ENCODE measurements at places on chromosomes 3 and 15.

GRCh38 chr3:167941234-167941995, 154.3 kb downstream of the GOLIM4 start:
- no peak for DNase-seq

GRCh38 chr15:83206526-83207008, 1.1 kb downstream of the HDGFL3 start:
- no peak for DNase-seq

GRCh38 chr3:119861681-119862080, 79.8 kb downstream of the NR1I2 start:
- DNase-seq, result no peak

GRCh38 chr3:414063-414462, 217.5 kb downstream of the CHL1 start:
- DNase-seq, result no peak

- DNase-seq, result no peak
Measured at GRCh38 chr3:178767581-178767980, 231.3 kb downstream of the KCNMB2 start.

- no peak for DNase-seq
Measured at GRCh38 chr3:155736381-155736780, 8.5 kb downstream of the PLCH1 start.

DNA sequence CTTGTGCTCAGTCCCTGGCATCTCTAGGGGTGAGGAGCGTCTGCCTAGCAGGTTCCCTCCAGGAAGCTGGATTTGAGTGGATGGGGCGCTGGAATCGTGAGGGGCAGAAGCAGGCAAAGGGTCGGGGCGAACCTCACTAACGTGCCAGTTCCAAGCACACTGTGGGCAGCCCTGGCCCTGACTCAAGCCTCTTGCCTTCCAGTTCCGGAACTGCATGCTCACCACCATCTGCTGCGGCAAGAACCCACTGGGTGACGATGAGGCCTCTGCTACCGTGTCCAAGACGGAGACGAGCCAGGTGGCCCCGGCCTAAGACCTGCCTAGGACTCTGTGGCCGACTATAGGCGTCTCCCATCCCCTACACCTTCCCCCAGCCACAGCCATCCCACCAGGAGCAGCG, 5.0 kb downstream of the RHO start:
- no peak for DNase-seq

- no peak for DNase-seq
Measured at GRCh38 chr3:191334346-191334893, 4.1 kb upstream of the UTS2B start.

GRCh38 chr15:90451053-90451850, 63.2 kb downstream of the IQGAP1 start:
- no peak for DNase-seq

- no peak for DNase-seq
Measured at GRCh38 chr3:81909796-81910195, 148.4 kb upstream of the GBE1 start.

GRCh38 chr15:71707230-71708050, 102.9 kb upstream of the NR2E3 start:
- no peak for DNase-seq

GRCh38 chr15:85542488-85542887, 162.1 kb downstream of the AKAP13 start:
- no peak for DNase-seq

DNA sequence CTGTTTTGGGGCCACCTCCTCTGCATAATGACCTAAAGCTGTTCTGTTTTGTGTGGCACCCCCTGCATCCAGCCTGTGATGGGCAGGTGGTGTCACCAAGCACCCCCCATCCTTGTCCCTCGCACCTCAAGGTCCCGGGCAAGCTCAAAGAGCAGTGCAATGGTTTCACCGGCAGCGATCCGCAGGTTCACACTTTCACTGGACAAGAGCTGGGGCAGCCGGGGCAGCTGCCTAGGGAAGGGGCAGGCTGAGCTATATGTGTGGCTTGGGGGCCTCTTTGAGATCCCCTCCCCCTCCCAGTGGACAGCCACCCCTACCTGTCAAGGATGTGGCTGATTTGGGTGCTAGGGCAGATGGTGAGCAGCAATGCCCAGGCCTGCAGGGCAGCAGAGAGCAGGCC, 3.1 kb downstream of the IFRD2 start:
- DNase-seq, result no peak

Data from stimulated activated CD8-positive, alpha-beta memory T cell treated with anti-CD3 and anti-CD28 coated beads, Interleukin-7, amount 100 ng/mL, for 1 hour (primary cell).